ENCODE measurements at places on chromosomes 3 and 15.

DNA sequence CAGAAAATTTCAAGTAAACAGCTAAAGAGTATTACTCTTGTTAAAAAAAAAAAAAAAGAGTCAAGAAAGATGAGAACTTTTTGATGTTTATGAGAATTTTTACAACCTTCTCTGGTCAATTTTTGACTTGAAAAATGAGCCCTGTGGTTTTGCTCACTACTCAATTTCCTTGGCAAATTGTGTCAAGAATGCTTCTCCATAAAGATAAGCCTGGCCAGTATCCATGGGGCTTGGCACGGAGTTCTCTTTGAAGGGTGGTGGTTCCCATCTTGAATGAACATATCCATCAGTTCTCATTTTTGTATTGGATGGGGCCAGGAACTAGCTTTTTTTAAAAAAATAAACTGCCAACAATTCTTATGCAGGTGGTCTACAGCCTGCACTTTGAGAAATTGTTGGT lies 179.9 kb downstream of the RYR3 start:
- no peak for DNase-seq

DNA sequence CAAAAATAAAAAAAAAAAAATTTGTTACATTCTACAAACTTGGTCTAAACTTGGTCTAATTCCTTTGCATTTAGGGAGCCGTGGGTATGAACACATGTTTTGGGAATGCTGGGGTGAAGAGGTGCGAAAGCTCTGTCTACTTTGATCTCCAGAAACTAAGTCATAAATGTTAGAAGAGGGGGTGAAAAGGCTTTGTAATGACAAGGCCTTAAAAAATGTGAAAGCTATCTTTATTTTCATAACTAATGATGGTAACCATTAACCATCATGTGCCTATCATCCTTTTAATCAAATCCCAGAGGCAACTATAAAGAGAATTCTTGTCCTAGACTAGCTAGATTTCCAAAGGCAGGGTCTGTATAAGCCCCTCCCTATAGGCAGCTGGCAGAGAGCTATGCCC lies 60.9 kb downstream of the PRICKLE2 start:
- DNase-seq = no peak

DNA sequence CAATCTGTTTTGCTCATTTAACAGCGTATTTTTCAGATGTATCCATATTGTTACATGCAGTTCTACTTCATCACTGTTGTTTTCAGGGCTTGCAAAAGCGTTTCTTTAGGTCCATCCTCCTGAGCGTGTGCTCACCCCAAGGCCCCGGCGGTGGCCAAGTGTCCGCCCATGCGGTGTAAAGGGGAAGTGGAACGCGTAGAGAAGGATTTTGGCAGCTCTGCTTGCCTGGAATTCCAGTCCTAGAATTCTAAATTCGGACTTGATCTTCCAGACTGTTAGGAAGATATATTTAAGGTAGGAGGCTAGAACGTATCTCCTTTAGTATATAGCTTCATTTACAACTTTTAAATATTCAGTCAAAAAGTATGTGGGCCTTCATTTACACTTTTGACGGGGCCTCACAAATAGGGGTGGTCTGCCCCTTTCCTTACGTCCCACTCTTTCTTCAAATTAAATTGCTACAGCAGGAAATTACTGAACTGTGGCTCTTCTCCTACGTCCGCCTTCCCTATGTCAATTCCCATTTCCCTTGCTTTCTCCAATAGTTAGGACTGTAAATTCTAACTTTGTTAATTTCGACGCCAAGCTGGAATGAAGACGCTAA lies 609 bp upstream of the TBC1D23 start:
- peak; percentile 14 for DNase-seq

GRCh38 chr3:106929081-106929480 lies 448.2 kb upstream of the CCDC54 start:
- no peak for DNase-seq

DNA sequence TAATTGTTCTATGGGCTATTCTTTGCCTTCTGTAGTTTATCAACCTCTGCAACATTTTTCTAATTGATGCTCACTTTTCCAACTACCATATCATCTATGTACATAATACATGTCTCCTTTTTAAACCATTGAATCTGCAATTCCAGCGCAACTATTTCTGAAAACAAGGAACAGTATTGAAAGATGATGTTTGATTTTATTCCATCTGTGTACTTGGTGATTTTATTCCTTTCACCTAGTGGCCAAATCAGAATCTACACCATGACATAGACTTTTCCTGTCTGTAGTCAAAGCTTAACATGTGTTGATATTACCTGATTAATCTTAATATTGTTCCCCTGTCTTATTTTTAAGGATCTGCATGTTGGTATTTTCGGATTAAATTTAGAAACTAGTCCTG lies 13.0 kb downstream of the NKTR start:
- no peak for DNase-seq

DNA sequence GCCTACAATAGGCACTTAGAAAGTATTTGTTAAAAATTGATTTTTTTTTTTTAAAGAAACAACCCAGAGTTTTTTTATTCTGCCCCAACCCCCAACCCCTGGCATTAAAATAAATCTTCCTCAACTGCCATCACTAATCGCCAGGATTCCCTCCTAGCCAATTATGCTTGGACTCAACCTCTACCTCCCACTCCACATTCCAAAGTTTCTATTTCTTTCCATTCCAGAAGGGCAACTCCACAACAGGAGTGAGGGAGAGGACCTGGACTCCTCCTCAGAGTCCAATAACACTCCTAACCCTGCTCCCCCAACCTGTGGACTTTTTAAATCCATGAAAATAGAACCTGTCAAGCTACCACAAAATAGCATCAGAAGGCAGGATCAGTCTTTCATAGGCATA lies 99.4 kb downstream of the ADAMTS9 start:
- no peak for DNase-seq

GRCh38 chr3:113825090-113825489 lies 13.5 kb upstream of the GRAMD1C start:
- no peak for DNase-seq

GRCh38 chr3:194308601-194309449 lies 42.3 kb downstream of the CPN2 start:
- no peak for DNase-seq

GRCh38 chr3:157061265-157061664 lies 98.7 kb downstream of the CCNL1 start:
- DNase-seq = no peak

DNA sequence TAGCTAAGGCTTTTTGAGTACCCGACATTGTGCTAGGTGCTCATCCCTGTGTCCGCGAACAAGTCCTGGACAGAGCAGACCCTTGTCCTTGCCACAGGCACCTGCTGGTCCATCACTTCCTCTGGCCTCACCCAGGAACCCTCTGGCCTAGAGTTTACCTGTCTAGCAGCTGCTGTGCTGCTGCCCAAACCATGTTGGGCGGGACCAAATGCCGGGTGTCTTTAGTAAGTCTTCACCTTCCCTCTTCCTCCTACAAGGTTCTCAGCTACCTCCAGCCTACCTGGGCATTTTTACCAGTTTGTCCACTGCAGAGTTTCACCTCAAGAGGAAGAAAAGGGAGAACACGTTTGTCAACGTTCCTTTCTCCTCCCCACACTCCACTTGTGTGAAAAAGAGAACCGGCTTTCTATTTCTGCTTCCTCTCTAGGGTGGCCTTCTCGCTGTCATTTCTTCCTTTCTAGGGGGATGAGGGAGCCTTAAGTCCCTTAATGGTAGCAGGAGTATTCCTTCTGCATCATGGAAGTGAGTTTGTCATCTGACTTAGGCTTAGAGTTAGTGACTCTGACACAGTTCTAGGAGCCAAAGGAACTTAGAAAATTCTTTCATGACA lies 80.4 kb upstream of the GCNT3 start:
- DNase-seq = no peak

- DNase-seq = no peak
Observed at GRCh38 chr15:53129121-53129904, 339.2 kb upstream of the ONECUT1 start.

GRCh38 chr3:16265455-16265786 lies 409 bp downstream of the OXNAD1 start:
- DNase-seq = no peak

DNA sequence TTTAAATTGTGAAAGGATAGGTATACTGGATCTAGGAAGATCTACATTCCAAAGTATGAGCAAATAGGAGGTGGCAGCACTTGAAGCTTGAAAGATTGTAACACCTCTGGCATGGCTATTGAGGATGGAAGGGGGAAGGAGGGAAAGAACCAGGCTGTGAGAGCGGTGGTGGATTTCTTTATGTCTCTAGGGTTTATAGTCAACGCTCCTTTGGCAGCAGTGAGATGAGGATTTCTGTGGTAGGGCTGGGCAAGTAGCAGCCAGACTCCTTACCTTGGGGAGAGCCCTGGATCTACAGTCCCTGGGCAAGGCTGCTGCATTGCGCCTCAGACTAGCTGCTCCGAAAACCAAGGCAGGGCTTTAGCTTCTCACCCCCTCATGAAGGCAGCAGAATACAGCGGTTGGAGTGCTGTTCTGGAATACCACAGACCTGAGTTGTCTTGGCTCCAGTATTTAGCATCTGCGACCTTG lies 53.2 kb downstream of the MEF2A start:
- DNase-seq = no peak

- no peak for DNase-seq
Observed at GRCh38 chr15:67307889-67308597, 53.5 kb downstream of the IQCH start.

- no peak for DNase-seq
Observed at GRCh38 chr3:94285872-94286271, 223.0 kb downstream of the NSUN3 start.

- DNase-seq = no peak
Observed at GRCh38 chr3:164194842-164195241, 883.5 kb downstream of the SI start.

DNA sequence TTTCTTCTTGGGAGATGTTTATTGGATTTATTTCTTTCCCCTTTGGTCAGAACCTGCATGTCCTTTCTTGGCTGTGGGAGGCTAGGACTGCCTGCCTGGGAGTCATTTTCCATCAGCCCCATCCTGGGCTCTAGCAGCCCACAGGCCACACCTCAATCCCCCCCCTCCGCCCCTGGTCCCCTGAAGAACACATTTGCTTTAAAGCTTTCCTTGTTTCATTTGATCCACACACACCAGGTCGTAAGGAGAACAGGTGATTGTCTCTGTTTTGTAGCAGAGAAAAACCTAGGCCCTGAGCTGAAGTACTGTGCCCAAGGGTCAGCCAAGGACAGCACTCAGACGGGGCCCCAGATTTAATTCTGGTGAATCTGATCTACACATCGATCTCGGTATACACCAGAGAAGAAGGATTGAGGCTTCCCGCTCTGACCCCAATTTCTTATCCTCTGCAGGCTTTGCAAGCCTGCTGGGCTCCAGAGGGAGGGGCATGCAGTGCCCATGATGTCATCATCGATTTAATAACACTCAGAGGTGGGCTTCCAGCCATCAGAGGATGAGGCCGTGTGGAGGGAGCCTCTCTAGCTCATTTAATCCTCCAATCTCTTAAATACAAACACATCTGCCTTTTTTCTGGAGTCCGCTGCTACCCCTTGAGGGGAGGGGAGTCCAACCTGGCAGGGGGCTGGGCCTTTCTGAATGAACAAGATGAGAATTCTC lies 1.7 kb upstream of the CLN6 start:
- no peak for DNase-seq

DNA sequence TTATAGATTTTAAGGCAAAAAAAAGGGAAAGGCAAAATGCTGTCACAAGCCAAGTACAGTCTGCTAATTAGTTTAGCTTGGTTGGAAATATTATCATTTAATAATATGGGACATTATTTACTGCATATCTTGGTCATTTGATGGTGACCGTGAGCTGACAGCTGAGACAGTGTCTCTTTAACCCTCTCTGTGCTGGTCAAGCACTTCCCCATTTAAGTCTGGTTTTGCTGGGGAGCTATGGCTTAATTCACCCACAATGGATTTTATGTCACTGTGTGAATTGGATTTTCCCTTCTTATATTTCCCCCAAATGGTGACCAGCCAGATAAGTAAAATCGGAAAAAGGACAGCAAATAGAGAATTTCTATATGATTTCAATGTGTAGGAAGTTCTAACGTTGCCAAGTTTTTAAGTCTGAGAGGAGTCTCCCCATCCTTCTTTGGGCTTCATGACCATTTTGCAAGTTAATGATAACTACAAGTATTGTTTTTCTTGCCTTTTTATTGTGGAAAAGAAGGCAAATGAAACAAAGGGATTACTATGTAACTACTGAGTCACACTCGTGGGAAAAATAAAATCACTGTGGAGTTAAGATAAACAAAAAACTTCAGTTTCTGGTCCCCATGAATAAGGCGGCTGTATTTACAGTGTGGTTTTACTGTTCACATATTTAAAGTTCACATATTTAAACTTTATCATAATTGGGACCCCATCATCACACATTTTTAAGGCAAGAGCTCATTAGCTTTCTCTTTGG lies 373.5 kb downstream of the NR2F2 start:
- DNase-seq = no peak

DNA sequence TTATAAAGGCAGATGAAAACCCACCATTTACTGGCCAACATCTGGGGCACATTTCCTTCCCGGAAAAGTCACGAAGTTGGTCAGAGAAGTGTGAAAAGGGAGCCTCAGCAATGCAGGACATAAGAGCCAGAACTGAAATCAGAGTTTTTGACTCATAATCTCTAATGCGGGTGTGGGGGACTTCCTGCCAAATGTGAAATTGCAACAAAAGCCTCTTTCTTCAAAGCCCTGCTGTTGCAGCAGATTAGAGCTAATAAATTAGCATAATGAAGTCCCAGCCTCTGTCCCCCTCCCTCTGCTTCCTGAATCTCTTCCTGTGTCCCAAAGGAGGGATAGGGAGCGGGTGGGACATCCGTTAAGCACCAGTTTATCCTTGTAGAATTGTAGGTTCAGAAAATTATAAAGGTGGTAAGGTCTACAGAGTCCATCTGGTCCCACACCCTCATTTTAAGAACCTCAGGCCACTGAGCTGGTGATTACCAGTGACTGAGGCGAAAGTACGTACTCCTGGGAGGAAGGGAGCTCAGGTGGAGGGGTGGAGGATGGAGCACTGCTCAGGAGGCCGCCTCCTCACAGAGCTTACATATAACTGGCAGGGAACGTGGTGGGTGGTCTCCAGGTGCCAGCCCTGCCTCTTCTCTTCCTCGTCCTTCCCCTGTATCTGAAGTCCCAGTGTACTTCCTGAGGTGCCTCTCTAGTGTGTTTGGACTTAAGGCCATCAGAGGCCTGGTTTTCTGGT lies 35.0 kb downstream of the ST6GAL1 start:
- DNase-seq = no peak

DNA sequence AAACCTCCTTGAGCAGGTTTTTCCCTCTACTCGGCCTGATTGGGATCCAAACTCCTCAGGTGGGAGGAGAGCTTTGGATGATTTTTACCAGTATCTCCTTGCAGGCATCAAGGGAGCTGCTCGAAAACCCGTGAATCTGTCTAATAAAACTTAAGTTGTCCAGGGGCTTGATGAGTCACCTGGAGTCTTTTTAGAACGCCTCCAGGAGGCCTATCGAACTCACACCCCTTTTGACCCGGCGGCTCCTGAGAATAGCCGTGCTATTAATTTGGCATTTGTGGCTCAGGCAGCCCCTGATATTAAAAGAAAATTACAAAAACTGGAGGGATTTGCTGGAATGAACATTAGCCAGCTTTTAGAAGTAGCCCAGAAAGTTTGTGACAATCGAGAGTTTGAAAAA lies 41.6 kb downstream of the ZBTB11 start:
- DNase-seq = no peak

Data from NCI-H345 (cell line).